D341Med (cell line): ENCODE measurements at places on chromosomes 4 and X.

GRCh38 chr4:99408346-99408745, 26.8 kb downstream of the ADH7 start:
- no peak for DNase-seq

GRCh38 chr4:36164900-36165630, 79.2 kb downstream of the ARAP2 start:
- DNase-seq, result no peak

- DNase-seq, result no peak
Measured at GRCh38 chrX:20529711-20530110, 263.0 kb upstream of the RPS6KA3 start.

GRCh38 chrX:119512146-119512800, 44.0 kb downstream of the SLC25A5 start:
- peak; percentile 78 for DNase-seq

DNA sequence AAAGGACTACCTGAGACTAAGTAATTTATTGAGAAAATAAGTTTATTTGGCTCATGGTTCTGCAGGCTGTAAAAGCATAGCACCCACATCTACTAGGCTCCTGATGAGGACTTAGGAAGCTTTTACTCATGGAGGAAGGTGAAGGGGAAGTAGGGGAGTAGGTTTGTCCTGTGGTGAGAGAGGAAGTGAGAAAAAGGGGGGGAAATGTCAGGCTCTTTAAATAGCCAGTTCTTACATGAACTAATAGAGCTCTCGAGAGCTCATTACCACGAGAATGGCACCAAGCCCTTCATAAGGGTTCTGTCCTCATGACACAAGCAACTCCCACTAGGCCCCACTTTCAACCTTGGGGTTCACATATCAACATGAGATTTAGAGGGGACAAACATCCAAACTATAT, 125.5 kb upstream of the NRK start:
- DNase-seq, result no peak

GRCh38 chr4:100060765-100061416, 110.8 kb upstream of the H2AZ1 start:
- DNase-seq, result no peak

- no peak for DNase-seq
Measured at GRCh38 chrX:55867708-55868107, 150.2 kb downstream of the RRAGB start.

- no peak for DNase-seq
Measured at GRCh38 chrX:41419082-41419481, 28.1 kb upstream of the NYX start.

GRCh38 chr4:2172627-2173231, 69.2 kb downstream of the HAUS3 start:
- DNase-seq, result no peak

DNA sequence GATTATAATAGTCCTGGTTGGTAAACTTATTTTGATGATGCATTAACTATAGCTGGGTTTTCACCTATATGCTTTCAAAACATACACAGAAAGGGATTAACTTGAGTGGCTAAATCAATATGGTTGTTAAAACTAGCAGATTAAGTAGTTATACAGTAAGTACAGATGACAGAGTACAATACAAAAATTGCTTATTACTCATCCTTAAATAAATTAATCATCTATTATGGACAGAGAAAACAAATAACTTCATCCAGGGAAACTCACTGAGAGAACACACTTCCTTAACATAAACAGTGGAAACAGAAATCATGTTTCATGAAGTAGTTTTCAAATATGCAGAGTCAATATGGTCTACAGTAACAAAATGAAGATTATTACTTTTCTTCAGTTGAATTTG, 133.4 kb downstream of the AREG start:
- no peak for DNase-seq

DNA sequence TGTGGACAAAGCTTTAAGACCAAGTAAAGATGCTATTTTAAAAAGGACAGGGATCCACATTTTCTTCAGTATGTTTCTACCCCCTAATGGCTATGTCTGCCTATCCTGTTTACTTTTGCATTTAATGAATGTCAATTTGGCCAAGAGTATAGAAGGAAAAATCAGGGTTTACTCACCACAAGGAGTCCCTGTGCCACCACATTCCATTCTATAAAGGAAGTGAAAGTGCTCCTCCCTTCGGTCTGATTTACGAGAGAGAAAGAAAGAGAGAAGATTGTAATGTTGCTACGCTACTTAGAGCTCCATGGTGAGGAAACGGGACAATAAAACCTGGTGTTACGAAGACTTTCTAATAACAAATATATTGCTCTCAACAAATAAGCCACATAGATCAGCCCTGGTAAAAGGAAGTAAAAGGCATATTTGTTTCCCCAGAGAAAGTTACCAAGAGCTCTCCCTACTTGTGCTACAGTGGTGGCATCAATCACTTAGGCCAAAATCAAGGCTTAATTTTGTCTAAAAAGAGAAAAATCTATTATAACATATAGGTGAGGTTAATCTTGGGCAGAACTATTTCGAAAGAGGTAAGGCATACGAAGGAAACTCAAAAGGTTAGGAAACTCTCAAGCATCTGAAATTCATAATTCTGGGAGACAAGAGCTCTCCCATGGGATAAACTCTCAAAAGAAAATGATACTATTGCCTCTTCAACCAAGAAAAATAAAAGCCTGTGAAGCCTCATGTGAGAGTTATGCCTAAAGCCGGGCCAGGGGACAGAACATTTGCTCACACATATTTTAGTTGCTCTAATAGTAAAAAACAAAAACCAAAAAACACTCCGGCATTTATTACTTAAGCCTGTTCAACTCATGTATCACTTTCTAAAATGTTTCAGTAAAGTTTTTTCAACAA, 29.5 kb downstream of the TAPT1 start:
- peak; percentile 35 for DNase-seq

- peak; percentile 72 for DNase-seq
Measured at GRCh38 chr4:57442831-57443291, 332.7 kb upstream of the IGFBP7 start.

GRCh38 chrX:78838709-78839108, 91.2 kb downstream of the LPAR4 start:
- DNase-seq, result no peak

DNA sequence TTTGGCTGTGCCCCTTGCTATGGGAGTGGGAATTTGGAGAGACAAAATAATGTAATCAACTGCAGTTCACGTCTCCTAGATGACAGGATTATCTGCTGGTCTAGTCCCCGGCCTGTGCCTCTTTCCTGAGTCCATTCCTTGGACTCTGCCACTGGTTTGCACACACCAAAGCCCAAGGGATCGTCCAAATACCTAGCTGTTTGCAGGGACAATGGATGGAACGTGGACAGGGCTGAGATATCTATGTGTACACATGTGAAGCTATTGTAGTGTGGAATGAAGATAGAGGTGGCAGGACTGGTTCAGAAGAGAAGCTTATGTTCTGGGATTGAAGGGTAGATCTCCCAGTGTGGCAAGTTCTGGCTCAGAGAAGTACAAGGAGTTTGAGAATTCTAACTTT, 198.3 kb upstream of the PITX2 start:
- DNase-seq, result no peak

DNA sequence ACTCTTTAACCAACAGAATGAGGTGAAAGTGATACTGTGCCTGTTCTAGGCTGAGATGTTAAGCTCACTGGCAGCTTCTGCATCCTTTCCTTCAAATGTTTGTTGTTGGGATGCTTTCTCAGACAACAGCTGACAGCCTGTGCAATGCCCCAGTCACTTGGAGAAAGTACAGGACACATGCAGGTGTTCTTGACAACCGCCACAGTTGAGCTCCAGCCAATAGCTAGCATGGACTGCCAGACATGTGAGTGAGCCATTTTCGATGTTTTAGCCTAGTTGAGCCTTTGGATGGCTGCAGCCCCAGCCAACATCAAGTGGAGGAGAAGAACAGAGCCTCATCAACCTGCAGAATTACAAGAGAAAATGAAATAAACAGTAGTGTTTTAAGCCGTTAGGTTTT, 94.1 kb upstream of the PPP3CA start:
- DNase-seq, result no peak

- no peak for DNase-seq
Measured at GRCh38 chr4:36549992-36550391, 268.6 kb downstream of the DTHD1 start.

- DNase-seq, result no peak
Measured at GRCh38 chrX:2594491-2594890, 93.7 kb upstream of the DHRSX start.

DNA sequence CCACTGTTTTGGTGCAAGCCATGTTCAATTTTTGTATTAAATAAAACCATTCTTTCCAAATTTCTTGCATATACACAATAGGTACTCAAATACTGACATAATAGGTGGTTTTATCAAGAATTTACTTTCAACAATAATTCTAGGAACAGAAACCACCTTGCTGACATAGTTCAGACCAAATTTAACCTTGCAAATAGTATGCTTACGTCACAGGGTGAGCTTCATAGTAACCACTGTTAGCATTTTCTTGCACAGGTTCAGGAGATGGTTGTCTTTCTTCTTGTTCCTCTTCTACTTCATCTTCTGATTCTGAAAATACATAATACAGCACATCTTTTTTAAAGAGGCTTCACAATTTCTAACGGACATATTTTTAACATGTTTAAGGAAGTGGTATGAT, 17.6 kb downstream of the G3BP2 start:
- DNase-seq, result no peak

GRCh38 chr4:163171590-163171989, 4.9 kb upstream of the NAF1 start:
- DNase-seq, result no peak

DNA sequence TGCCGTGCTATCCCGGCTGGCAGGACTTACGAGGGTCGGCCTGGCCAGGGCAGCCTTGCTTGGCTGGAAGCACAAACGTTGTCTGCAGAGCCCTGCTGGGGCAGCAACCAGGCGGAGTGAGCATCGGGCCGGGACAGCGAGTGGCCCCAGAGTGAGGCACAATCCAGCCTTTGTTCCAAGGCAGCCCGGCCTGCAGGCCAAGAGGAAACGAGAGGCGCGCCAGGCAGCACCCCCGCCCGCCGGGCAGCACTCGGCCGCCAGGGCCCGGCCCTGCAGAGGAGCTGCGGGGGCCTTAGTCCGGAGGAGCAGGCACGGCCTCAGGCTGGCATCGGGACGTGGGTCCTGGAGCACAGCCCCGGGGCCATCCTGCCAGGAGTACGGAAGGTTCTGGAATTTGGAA, 24.1 kb downstream of the FGFRL1 start:
- DNase-seq, result no peak

GRCh38 chr4:128601991-128602695, 207.4 kb upstream of the JADE1 start:
- no peak for DNase-seq

DNA sequence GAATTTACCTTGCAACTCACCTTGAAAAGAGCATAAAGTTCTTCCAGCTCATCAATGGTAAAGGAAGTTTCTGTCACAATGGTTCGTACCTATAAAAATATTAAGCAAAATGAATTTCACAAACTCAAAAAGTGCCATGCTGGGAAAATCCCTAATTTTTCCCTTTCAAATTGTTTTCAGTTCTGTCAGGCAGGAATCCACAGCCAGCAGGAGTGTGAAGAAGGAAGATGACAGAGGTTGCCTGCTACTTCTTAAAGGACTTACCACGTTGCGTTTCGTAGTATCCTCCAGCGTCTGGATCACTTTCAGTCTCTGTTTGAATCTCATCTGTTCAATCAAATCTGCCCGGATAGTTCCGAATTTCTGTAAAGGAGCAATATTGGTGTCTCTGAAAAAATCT, 70.3 kb upstream of the UCP1 start:
- no peak for DNase-seq

DNA sequence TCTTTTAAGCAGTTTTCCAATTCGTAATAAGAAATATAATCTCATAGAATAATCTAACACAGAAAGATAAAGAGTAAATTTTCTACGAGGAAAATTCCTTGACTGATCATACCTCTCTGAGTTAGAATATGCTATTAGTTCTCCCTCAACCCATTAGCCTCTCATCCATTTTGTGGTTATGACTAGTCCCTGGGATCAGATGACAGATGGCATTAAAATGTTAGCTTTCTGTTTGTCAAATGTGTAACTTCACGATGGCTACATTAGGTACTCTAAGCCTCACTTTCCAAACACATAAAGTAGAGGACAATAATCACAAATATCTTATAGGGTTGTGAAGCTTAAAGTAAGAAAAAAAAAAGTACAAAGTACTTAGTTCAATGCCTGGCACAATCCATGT, 112.2 kb downstream of the ZAR1 start:
- no peak for DNase-seq

DNA sequence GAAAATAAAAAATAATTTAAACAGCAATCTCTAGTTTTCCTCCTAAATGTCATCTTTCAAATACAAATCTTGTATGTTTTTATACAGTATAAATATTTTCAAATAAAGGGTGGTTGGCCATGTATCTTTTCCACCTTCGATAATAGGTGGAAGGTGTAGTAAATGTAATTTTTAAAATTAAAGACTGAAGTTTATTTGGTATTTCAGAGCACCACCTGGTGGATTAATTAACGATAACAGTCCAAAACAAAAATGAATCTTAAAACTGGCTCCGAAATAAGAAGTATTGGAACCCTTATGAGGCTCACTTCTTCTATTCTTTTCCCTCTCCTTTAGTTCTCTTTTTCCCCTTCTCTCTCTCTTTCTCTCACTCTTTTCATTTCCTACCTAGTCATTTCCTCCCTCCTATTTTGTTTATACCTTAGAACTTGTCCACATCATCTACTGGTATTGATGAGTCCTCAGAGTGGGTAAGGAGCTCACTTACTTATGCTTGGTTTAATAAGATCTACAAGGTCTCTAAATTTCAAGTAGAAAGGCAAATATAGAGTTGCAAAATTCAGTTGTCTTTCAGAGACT, 82.9 kb upstream of the EXOC1L start:
- DNase-seq, result no peak

DNA sequence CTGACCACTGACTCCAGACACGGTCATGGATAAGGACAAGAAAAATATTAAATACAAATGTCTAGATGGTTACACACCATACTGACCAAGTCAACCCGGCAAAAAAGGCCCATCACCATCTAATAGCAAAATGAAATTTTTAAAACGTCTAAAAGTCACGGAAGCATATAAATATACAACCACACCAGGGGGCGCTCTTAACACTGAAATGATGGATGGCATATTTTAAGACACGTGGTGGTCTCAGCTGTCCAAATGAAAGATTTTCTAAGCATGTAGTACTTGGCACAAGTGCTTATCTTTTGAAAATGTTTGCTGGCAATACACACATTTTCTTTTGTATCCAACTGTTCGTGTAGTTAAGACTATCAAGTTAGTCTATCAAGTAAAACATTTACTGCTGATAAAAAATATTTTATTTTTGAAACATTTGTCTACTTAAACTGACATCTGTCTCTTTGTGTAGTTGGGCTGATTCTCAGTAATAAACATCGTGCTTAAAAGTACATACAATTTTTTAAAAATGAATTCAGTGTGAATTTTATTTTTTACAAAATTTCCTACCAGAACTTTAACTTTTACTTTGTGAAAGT, 64.6 kb downstream of the COX7B2 start:
- DNase-seq, result peak; percentile 39

DNA sequence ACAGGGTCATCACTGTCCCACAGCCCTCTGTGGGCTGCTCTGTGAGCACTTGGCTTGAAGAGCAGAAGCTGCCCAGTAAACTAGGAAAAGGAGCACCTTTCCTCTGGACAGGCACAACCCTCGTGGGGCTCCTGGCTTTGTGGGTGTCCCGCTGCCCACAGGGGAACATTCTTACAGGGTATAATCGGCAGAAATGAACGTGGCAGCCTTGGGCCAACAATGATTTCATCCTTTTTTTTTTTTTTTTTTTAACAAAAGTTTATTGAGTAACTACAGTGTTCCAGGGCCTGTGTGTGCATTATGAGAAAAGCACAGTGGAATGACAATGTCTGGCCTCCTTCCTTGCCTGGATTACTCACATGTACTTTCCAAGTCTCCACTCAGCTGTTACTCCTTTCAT, 197.2 kb downstream of the PDGFC start:
- DNase-seq, result no peak

- DNase-seq, result no peak
Measured at GRCh38 chr4:153610623-153611376, 73.3 kb upstream of the TLR2 start.
